ENCODE measurements at places on chromosomes 2 and 18. TPM values are rescaled to one million over a fixed set of nuclear protein-coding genes. Genes with fewer than 3 reads are reported as not detected.

Gene ASB18
- not detected for total RNA-seq

Gene PARD3B
- 0.42 TPM for total RNA-seq

Gene DPYSL5
- total RNA-seq: not detected

Gene GALNT5
- total RNA-seq: 3.1 TPM

Gene SGPP2
- total RNA-seq: 0.08 TPM

Gene ATL2
- 47.9 TPM for total RNA-seq

Data from hair follicular keratinocyte (primary cell).